ENCODE measurements at places on chromosomes 3 and 15. TPM values are rescaled to one million over a fixed set of nuclear protein-coding genes. Genes with fewer than 3 reads are reported as not detected.

- no peak for DNase-seq
Observed at GRCh38 chr3:119809249-119810017, 27.5 kb downstream of the NR1I2 start.

DNA sequence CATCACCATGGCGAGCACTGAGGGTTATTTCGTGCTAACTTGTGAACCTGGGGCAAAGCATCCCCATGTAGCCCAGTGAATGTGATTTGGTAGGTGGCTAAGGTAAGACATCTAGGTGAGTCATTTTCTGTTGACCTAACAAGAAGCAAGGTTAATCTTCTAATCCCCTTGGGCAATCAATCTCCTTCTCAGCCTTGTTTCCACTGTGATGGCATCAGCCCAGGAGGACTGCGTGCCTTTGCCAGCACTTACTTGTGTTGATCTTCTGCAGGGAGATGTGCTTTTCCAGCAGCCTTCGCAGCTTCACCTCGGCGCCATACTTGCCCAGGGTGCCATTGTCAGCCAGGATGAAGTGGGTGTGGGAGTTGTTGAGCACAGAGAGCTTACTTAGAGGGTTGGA, 35.7 kb downstream of the TRPM1 start:
- no peak for DNase-seq

GRCh38 chr3:133535971-133536881, 37.3 kb upstream of the CDV3 start:
- DNase-seq, result no peak

Gene GOLGA8M
- 0.43 TPM for total RNA-seq

DNA sequence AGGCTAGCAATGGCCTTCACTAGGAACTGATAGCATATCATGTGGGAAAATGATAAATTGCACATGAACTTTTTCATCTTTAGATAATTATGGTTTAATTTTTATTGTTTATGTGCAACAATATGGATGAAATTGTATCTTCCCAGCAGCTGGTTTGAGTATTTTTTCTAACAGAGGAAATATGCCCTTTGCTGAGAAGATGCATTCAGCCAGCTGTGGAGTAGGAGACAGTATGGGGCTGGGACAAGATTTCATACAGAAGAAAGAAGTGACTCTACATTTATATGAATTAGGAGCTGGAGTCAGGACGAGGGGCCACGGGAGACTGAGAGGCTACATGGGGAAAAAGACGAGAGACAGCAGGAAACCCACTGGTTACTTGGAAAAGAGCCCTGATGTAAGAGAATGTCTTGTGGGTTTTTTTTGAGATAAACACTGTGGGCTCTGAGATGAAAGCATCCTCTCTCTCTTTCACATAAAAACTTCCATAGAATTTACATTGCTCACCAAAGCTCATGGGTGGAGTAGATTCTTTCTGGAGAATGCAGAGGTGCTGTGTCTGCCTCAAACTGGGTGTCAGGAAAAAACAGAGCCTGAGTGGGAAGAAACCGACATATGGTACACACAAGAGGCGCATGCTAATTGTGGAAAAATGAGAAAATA, 115.2 kb upstream of the PDZRN3 start:
- no peak for DNase-seq

Gene FXR1
- total RNA-seq, result 126 TPM

- no peak for DNase-seq
Observed at GRCh38 chr3:54575618-54575960, 352.3 kb downstream of the LRTM1 start.

DNA sequence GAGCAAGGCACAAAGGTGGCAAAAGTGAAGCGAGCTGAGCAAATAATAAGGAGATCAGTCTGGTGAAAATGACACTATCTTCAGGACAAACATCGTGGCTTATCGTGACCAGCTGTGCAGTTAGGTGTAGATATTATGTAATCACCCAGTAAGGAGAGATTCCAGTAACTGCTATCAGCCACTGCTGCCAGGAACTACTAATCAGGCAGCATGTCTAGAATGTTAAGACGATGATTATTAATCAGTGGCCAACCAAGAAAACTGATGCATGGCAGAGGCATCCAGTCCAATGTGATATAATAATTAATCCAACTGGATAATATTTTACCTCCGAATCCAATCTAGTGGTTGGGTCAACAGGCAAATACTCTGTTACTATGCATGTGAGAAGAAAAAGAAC, 252.7 kb upstream of the ZPLD1 start:
- no peak for DNase-seq

Gene KNG1
- total RNA-seq, result not detected

Gene GOLGA6D
- total RNA-seq, result 0.19 TPM

Gene CYP8B1
- total RNA-seq, result not detected

GRCh38 chr3:76442374-76442915, 597.5 kb upstream of the ROBO2 start:
- no peak for DNase-seq

GRCh38 chr3:61233746-61234145, 17.5 kb downstream of the FHIT start:
- DNase-seq, result no peak

DNA sequence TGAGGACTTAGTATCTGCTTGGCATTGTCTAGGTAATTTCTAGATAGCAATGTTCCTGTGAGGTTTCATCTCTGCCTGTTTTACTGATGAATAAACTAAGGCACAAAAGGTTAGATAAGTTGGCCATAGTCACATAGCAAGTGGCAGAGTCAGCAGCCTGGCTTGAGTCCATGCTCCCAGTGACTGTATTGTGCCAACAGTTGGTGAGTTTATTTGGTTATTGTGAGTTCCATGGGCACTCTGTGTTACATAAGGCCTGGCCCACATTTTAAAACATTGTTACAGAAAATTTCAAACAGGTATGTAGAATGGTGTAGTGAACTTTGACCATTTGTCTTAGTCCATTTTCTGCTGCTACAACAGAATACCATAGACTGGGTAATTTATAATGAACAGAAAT, 15.2 kb downstream of the MCM2 start:
- no peak for DNase-seq

Gene IFT57
- 95.7 TPM for total RNA-seq

DNA sequence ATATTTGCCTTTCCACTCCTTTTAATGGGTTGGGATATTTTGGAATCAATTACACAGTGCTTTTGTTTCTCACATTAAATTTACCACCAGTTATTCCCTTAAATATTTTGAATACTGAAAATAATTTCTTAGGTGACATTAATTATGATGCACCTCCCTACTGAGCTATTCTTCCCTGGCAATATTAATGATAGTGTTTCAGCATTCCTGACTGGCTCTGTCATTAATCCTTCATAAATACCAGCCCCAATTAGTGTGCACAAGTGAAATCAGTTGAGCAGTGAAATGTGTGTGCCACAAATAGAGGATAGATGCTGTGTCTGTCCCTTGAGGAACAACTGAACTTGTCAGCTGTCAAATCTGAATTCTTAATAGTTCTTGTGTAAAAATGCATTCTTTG, 304.0 kb downstream of the CACNA2D3 start:
- no peak for DNase-seq

- no peak for DNase-seq
Observed at GRCh38 chr3:135992072-135992471, 26.5 kb downstream of the PPP2R3A start.

Gene MPI
- total RNA-seq, result 50.3 TPM

GRCh38 chr15:45714590-45715488, 80.0 kb downstream of the SQOR start:
- peak; percentile 75 for DNase-seq

DNA sequence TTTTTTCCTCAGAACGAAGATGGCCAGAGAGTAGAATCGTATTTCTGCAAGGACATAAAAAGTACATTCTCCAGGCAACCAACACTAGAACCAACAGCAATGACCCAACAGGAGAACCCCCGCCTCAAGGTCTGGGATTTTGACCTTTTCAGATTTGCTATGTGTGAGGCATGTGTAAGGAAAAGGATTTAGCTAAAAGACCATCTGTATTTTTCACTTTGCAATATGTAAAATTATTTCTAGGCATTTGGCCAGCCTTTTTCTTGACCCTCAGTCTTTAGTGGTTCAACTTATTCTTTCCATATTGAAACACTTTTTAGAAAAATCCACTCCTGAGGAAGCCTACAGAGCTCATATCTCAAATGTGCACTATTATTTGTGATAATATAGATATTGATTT, 219.2 kb upstream of the GOLGA6L4 start:
- no peak for DNase-seq

Gene SEMA3F
- total RNA-seq, result 48.0 TPM

DNA sequence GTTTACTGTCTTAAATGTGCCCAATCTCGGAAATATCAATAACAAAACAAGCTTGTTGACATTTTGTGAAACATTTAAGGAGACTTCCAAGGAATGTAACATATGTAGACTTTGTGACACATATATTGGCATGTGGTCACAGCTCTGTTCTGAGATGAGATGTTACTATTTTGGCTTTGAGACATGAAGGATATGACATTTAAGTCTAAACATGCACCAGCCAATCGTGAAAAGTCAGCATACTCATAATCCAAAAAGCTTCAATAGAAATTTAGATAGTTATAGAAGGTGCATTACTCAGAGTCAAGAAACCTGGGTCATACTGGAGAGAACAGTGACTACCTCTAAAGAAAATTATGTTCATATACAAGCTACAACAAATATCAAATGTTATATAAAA, 13.4 kb downstream of the COMMD2 start:
- no peak for DNase-seq

GRCh38 chr15:58423831-58424608, 7.8 kb upstream of the LIPC start:
- no peak for DNase-seq

Gene AGBL1
- total RNA-seq, result 0.07 TPM

- no peak for DNase-seq
Observed at GRCh38 chr3:4497005-4497692, 4.0 kb downstream of the ITPR1 start.

Measured in type B pancreatic cell (in vitro differentiated cells).